Choroid plexus epithelial cell (primary cell): ENCODE measurements at places on chromosomes 5 and 9.
A peak's percentile ranks its signal among the peaks of the same experiment; 100 is the strongest.

- no peak for DNase-seq
These were observed 149.7 kb upstream of the COL5A1 start for GRCh38 chr9:134491856-134492255.

GRCh38 chr5:168332042-168332441, 40.6 kb downstream of the WWC1 start:
- DNase-seq = no peak

DNA sequence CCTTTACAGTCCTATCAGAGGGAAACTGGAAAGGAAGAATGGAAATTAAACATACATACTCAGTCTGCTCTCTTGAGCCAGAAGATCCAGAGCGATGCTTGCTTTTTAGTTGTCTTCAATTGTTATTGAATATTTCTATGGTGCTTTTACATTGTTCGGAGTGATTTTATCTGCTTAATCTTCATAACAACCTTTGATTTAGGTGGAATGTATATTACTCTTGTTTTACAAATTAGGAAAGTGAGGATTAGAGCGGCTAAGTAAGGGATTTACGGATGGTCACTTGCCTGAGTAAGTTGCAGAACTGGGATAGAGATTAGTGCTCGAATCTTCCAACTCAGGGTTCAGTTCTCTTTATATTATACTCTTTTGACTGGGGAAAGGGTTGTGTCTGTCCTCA, 69.1 kb downstream of the PBX3 start:
- DNase-seq = no peak

DNA sequence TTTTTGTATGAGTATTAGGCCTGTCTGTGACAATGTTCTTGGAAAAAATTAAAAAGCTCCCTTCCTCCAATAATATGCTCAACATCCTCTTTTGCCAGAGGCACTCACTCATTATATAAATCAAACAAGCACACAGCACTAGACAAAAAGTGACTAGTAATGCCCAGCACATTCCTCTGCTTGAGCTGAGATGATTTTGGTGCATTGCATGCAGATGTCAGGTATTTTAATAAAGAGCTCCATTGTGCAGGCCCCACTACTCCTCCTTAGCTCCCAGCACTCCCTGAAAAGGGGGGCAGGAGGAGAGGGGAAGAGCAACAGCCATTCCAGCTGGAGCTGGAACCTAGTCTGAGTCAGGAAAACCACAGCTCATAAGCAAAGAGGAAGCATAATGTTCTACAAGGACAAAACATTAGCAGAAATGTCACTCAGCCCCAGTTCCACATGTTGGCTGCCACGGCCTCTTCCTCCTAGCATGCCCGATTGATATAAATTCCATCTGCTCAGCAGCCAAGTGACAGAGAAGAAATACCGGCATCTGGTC, 348.5 kb downstream of the BNC2 start:
- peak; percentile 52 for DNase-seq

- DNase-seq = no peak
These were observed 17.3 kb downstream of the USP20 start for GRCh38 chr9:129852579-129852978.

DNA sequence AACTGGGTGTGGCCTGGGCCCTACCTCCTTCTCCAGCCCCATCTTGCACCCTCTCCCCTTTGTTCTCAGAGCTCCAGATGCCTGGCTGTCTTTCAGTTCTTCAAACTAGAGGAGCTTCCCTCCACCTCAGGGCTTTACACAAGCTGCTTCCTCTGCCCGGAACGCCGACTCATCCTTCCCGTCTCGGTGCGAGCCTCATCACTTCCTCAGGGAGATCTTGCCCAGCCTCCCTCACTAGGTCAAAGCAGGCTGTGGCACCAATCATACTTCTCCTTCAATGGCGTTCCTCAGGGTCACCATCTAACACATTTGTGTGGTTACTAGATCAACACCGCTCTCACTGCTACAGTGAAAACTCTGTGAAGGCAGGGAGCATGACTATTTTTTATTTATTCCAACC, 56.2 kb upstream of the ZSWIM6 start:
- DNase-seq = peak; percentile 72

- no peak for DNase-seq
These were observed 344.8 kb upstream of the POU5F2 start for GRCh38 chr5:94086194-94086593.

DNA sequence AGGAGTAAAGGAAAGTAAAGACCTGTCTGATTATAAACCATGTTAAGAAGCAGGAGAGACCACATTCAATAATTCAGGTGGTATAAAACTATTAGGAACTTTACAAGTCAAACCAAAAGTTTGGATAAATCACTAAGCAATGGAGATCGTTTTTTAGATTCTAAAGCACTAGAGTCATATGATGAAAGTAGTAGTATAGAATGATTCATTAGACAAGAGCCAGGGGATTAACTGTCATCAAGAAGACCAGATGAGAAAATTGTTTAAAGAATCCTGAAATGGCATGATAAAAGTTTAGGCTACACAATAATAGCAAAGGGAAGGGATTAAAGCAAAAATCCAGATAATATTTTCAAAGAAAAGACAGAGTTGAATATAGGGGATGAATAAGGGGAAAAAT, 12.9 kb upstream of the CARNMT1 start:
- no peak for DNase-seq

- peak; percentile 62 for DNase-seq
These were observed 76.4 kb downstream of the EHMT1 start for GRCh38 chr9:137694962-137695875.

GRCh38 chr5:14506661-14507060, 74.9 kb upstream of the OTULINL start:
- DNase-seq = no peak

DNA sequence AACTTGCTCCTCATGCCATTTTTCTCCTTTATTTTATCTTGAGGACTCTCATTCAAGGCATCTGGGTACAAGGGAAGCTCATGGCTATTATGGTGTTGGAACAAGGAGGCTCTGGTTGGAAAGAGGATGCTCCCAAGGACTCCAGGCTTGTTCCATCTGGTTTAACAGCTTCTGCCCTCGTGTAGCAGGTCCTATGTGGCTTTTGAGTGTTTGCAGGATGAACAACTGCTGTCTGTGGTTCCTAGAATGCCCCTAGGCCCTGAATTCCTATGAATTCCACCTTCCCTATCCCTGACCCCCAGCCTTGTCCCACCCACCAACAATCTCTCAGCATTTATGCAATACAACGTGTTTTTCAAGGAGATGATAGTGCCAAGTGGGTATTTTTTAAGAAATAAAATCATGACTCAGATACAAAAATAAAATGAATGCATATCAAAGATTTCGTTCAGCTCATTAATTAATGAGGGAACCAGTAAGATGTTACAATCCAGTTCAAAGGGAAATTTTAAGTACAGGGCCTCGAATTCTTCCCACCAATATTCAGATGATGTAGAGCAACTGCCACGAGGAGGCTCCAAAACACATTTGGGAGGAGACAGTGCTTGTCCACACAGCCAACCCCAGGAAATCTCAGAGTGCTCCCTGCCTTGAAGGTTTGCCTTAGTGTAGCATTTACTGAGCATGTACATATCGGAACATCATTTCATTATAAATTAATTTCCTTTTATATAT, 182.0 kb downstream of the MUSK start:
- no peak for DNase-seq

GRCh38 chr9:118318770-118319431, 614.7 kb downstream of the TLR4 start:
- no peak for DNase-seq

- peak; percentile 52 for DNase-seq
These were observed 15.0 kb upstream of the ORM1 start for GRCh38 chr9:114307899-114308267.

DNA sequence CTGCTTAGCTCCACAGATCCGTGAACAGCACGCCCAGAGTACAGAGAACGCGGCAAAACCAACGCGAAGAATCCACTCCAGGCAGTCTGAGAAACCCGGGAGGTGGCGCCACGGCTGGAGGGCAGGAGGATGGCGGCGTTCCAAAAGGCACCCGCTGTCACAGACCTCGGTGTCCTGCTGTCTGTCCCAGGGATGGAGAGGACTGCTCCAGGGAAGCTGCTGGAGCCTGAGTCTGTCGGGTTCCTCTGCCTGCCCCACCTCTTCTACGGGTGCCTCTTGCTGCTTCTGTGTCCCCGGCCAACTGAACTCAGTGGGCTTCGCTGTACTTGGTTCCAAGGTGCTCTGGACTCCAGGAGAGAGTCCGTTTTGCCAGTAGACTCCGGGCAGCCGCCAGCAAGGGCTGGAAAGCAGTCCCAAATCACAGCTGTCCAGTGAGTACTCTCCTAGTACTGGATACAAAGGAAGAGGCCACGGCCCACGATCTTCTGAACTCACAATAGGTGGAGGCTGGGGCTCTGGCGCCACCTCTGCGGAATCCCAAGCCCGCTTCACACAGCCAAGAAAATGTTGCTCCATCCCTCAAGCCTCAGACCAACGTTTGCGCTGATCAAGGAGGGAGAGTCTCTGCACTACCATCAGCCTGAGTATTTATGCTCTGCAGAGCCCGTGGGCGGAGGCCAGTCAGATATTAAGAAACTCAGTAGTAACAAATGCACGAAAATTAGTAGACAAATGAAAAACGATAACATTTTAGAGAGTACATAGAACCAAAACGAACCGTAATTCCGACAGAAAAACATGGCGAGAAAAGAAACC, 440 bp downstream of the ANXA2R start:
- DNase-seq = peak; percentile 86

DNA sequence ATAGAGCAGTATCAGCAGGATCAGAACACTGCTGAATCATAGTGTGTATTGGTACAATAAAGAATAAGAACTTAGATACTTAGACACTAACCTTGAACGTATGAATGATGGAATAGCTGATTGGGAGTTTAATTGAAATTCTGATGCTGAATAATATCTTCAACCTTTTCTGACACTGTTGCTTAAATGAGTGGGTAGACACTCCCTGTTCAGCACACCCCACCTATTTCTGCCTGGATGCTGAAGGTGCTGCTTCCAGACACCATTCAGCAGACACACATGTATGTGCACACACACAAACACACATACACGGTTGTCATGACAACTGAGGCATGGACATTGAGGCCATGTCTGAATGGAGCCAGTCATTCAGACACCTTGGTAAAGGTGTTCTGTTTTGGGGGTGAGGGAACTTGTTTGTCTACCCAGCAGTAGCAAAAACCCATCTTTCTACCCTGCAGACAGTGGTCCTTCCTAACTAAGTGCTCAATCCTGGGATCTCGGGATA, 54.3 kb downstream of the TMEM215 start:
- DNase-seq = no peak

- no peak for DNase-seq
These were observed 256.7 kb upstream of the NREP start for GRCh38 chr5:112013660-112014059.
